ENCODE measurements at places on chromosomes 3 and 15. TPM values are rescaled to one million over a fixed set of nuclear protein-coding genes. Genes with fewer than 3 reads are reported as not detected.

Gene FOXL2NB
- 5.1 TPM for total RNA-seq

Gene CFAP20DC
- 6.1 TPM for total RNA-seq

Gene GPR62
- total RNA-seq: 0.46 TPM

Gene IGSF10
- total RNA-seq: 0.60 TPM

Gene C2CD4A
- total RNA-seq: 0.32 TPM

Gene ALPK3
- 23.0 TPM for total RNA-seq

Gene CACNA1D
- 3.6 TPM for total RNA-seq

Gene LRRIQ4
- total RNA-seq: 0.09 TPM

DNA sequence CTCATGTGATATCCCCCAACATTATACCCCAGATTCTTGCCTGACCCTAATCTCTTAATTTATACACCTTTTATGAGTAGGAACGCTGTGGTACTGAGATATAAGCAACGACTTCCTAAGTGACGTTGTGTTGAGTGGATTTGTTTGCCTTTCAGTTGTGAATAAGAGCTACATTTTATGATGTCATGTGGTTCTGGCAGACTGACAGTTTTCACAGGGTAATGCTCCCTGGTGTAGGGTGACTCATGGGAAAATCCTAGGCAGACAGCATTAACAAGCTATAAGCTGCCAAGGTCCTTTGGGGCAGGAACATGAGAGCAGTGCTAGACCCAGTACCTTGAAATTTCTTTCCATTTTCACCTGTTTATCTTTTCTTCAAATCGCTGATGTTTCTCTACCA is 11.2 kb downstream of the C3orf52 start:
- no peak for DNase-seq

DNA sequence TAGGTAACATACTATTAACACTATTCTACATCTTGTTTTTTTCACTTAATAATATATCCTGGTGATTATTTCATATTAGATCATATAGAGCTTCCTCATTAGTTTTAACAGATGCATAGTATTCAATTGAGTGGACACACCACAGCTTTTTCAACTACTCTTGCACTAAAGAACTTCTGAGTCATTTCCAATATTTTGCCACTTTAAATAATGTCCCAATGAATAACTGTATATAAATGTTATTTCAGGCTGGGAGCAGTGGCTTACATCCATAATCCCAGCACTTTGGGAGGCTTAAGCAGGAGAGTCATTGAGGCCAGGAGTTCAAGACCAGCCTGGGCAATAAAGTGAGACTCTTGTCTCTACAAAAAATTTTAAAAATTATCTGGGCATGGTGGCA is 26.9 kb downstream of the MAP1A start:
- DNase-seq: no peak

DNA sequence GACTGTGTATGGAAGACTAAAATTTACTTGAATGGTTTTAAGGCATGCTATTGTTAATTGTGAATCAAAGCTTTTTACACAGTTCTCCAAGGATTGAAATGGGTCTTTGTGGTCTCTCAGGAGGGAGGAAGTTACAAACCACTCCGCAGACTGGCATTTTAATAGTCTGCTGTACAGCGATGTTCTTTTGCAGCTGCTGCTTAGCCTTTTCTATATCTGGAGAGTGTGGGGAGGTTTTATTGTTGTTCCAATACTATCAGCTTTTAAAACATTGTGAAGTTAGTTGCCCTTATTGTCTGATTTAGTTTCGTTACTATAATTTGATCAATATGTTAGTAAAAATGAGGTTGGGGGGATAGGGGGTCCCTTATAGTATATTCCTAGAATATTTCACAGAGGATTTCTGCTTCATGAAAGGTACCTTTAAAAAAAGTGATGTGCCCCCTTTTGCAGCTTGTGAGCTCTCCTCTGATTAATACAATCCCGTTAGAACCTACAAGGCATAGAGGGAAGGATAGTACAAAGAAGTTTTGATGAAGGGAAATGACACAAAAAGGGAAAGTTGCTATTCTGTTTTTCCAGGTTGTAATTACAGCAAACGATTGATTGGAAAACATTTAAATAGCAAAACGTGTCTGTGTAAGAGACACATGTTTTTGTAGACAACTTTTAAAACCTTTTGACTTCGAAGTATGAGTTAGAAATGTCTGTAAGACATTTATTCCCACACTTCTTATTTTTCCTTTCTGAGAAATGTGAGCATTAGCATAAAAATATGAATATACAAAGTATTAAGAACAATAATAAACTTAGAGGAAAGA is 158.3 kb upstream of the CGNL1 start:
- no peak for DNase-seq

GRCh38 chr3:14770591-14770990 is 48.2 kb upstream of the FGD5 start:
- no peak for DNase-seq

DNA sequence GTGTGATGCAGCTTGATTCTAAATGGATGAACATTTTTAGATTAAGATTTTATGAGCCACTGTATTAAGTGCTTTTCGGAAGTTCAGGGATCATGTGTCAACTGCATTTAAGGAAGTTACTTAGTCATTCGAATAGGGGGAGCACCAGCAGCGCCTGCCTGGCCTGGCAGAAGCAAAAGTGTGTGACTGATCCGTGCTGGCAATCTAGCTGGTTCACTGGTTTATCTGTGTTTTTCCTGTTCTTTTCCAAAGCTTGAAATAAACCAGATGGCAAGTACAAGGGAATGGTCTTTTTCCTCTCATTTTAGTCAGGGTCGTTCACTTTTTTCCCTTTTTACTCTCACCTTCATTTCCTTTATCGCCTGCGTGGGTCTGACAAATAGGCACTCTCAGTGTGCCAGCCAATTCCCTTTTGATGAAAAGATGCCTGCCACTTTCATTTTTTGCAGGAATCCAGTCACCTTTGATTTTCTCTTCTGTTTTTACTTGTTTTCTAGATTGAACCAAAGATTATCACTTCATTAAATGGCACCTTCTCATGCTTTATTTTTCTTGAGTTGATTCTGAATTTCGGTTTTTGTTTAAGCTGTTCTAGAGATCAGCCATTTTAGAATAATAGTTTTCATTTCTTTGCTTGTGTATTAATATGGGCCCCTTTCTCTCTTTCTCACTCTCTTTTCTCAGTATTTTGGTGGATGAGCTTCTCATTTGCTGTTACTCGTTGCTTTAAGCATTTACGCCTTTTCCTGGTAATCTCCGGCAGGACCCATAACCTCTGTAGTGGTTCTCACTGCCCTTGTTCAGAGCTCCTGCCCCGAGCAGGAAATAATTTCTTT is 2.8 kb downstream of the ABHD2 start:
- DNase-seq: no peak

DNA sequence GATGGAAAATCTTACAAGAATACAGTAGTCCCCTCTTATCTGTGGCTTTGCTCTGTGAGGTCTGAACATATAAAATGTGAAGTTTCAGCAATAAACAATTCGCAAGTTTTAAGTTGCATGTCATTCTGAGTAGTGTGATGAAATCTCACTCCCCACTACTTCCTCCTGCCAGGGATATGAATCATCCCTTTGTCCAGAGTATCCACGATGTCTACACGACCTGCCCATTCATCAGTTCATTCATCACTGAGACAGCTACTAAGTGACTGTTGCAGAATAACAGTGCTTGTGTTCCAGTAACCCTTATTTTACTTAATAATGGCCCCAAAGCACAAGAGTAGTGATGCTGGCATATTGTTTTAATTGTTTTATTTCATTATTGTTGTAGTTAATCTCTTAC is 489.2 kb upstream of the UBE2E2 start:
- no peak for DNase-seq

DNA sequence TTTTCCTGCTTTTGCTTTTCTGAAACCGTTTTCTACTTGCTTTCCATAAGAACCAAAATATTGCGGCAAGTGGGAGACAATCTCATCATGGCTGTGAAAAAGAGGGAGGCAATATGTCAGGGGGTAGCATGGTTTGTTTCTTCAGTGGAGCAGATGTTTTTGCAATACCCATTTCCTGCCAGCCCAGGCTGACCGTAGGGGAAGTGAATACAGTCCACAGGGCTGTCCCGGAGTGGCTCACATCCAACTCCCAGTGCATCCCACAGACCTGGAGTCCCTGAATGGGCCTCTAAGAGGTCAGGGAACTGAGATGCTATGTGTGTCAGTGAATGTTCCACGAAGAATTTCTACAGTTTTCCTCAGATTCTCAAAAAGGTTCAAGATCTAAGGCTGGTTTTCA is 69.6 kb downstream of the EPHB1 start:
- no peak for DNase-seq

- peak; percentile 42 for DNase-seq
Observed at GRCh38 chr15:33068007-33068481, 126.5 kb downstream of the FMN1 start.

DNA sequence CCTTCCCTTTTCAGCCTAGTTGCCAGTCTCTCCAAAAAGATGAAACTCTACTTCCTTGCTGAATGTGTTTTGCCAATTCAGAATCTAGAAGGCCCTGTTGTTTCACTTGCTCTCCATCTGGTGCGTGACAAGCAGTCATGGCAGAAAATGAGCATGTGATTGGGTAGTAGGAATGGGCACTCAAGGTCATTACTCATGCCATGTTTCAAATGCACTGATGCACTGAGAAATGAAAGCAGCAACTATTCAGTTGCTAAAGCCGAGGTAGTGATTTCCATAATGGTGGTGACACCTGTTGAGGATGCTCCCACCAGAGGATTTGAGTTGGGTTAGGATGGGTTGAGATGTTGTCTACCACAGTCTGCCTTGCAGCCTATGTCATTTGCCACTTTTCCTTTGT is 12.7 kb downstream of the ZBTB38 start:
- DNase-seq: no peak

DNA sequence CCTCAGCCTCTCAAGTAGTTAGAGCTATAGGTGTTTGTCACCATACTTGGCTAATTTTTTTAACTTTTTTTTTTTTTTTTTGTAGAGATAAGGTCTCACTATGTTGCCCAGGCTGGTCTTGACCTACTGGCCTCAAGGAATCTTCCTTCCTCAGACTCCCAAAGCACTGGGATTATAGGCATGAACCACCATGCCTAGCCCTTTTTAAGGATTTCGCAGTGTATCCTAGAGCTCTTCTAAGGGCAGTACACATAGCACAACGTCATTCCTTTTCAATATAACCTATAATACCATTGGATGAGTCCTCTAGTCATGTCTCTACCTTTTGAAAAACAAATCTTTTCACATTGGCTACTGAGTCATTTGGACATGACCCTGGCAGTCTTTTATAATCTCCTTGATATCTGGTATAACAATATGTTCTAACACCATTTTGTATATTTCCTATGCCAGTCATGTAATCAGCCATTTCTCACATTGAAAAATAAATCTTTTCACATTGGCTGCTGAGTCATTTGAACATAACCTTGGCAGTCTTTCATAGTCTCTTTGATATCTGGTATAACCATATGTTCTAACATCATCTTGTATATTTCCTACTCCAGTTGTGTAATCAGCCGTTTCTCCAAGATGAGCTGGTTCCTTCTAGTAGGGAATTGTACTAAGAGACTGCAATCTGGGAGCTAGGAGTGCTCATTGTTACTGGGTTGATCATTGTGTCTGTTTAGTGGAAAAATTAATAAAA is 944.7 kb downstream of the MCTP2 start:
- no peak for DNase-seq

All from WTC11 (cell line).